ENCODE measurements at places on chromosomes 2 and 18.

DNA sequence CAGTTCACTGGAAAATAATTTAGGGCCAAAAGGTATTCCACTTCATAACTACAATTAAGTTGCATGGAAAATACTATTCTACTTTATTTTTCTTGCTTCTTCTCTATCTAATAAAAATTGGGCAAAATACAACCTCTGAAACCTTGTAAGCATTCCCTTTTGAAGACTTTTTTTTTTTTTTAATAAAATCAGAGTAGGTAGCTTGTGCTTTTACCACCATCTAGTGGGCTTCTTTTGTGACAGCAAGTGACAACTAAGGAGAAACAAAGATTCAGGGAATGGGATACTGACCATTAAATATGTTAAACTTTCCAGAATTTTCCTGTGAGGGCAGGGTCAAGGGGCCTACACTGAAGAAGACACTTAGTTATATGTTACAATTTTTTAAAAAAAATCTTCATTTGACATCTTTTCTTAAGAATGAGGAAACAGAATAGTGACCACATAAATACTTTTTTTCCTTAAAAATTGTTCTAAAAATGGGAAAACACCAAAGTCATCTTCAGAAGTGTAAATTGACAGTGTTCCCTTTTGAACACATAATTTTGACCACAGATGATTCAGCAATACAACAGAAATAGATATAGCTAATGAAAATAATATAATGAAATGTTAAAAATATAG lies 1183.2 kb upstream of the ACVR2A start:
- peak; percentile 36 for DNase-seq

DNA sequence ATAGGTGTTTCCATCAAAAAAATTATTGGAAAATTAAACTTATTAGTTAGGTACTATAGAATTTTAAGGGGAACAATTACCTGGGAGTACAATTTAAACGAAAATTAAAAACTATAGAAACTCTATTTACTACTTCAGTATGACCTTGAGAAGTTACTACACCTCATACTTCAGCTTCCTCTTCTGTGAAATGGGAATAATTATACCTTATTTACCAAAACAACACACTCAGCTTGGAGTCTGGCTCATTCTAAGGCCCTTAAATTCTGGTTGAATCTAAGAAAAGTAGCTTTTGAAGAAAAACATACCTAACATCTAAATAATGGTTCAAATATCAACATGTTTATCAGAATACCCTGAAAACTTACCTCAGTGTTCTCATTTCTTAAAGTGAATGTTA lies 2.7 kb downstream of the NABP1 start:
- DNase-seq = no peak

DNA sequence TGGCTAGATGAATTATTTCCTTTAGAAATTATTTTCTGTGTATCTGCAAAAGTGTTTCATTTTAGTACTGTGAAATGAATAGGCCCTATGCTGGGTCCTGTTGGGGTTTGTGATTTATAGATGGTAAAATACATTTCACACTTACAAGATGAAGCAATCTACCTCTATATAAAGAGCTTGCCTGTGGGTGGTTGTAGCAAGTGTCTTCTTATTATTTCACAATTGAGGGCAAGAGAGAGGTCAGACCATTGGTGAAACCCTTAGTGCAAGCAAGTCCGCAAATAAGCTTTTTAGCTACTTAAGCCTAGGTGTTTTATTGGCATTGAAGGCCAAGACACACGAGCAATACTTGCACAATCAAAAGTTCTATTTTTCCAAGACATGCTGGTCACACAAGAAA lies 153.1 kb downstream of the FMNL2 start:
- DNase-seq = no peak

DNA sequence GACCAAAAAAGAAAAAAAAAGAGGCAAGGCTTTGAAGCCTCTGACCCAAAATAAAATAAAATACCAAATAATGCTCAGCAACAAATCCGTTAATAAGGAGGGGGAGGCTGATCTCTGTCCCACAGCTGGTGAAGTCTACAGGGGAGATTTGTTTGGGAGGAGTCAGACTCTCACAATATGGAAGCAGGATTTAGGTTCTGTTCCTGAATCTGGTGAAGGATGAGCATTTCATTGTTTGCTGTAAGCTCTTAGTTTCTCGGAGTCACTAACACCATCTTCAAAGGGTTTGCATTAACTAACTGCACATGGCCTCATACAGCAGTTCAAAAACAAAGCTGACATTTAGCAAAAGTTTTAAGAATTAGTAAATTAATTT lies 339.4 kb upstream of the TNP1 start:
- DNase-seq = no peak

GRCh38 chr18:43635397-43635796 lies 358.1 kb upstream of the SYT4 start:
- no peak for DNase-seq

- DNase-seq = peak; percentile 89
Measured at GRCh38 chr18:31248783-31249521, 69.0 kb upstream of the DSG1 start.

DNA sequence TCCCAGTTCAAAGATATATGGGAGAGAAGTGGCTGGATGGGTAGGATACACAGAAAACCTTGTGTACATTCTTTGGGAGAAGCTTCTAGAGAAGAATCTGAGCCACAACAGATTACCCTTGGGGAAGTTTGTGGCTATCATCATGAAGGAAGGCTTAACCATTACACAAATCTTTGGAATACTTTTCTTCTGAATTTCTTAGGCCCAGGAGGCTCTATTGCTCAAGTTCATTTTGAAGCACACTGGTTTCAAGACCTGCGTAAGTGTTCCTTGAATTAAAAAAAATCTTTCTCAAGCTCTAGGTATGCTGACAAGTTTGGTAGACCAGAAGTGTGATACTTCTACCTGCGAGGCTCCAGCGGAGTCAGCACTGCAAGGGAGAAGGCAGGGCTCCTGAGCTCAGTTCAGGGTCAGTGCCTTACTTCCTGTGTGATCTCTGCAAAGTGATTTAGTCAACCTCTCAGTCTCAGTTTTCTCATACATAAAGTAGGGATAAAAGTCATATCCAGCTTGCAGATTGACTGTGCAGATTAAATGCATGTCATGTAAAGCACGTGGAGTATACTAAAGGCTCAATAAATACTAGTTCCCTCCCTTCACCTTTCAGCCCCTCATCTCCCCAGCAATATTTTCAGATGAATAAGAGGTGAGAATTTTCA lies 438.6 kb downstream of the DLGAP1 start:
- peak; percentile 15 for DNase-seq

DNA sequence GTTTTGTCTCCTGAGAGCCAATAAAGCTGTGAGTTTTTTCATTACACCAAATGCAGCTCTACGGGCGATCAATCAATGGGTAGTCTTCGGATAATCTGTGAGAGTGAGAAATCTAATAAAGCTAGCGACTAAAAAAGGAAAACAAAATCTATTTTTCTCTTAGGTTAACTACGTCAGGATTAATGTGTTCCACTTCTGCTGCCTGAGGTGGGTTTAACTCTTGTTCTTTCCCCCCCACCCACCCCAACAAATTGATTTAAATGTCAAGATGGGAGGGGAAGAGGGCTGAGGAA lies 63.0 kb upstream of the PSMD14 start:
- DNase-seq = no peak

DNA sequence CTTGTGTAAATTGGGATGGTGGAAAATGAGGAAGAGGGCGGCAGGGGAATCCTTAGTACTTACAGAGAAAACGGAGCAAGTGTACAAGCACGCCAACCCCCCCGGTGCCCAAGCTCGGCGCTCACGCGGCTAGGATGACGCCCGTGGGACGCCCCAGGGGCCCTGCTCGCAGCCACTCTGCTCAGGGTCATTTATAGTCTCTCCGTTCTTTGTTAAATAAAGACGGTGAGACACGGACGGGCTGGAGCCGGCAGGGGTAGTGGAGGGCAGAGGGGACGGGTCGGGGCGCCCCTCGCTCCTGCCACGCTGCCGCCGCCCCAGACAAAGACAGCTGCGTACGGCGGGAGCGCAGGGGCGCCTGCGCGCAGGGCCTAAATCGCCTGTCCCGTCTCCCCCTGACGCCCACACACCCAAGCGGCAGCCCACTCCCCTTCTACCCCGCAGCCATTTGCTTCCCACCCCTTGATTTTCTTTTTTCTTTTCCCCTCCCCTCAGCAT lies 37.8 kb downstream of the PCBP1 start:
- DNase-seq = no peak

DNA sequence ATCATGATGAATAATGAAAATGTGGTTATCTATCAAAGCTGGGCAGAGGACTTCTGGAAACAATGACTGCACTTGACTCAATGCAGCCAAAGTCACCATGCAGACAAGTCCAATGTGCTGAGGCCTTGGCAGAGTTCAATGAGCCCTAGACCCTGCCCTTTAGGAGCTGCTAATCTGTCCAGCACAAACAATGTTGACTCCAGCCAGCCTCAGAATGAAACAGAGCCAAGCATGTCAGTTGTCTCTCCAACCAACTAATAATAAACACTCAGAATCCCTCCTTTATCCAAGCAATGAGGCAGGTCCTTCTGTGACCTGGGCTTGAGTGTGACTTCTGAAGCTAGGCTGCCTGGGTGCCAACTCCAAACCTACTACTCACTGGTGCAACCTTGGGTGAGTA lies 270.6 kb downstream of the BCL11A start:
- DNase-seq = no peak

GRCh38 chr2:132902626-132903025 lies 232.6 kb upstream of the LYPD1 start:
- DNase-seq = no peak

DNA sequence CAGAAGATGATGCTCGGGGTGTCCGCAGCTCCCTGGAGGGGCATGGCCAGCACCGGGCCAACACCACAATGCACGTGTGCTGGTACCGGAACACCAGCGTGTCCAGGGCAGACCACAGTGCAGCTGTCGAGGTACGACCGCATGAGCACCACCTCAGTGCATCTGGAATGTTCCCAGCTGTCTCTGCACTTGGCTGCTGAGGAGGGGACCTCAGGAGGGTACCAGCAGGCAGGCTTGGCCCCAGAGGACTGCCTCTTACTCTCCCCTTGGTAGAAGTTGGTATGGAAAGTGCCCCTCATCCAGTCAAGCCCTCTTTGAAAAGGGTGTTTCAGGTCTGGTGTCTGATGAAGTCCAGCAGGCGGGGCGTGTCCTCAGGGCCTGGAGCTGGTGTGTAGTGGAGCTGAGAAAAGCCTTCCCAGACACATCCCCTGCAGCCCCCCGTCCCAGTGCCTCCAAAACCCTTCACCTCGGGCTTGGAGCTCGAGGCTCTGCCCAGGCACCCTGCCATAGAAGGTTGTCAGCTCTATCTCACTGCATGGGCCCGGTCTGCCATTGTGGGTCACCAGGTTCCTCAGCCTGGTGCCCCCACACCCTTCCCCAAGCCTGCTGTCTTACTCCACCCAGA lies 16.7 kb downstream of the STK25 start:
- no peak for DNase-seq

DNA sequence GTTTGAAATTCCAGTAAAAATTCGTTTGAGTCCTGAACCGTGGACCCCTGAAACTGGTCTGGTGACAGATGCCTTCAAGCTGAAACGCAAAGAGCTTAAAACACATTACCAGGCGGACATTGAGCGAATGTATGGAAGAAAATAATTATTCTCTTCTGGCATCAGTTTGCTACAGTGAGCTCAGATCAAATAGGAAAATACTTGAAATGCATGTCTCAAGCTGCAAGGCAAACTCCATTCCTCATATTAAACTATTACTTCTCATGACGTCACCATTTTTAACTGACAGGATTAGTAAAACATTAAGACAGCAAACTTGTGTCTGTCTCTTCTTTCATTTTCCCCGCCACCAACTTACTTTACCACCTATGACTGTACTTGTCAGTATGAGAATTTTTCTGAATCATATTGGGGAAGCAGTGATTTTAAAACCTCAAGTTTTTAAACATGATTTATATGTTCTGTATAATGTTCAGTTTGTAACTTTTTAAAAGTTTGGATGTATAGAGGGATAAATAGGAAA lies 80.7 kb downstream of the ACSL3 start:
- peak; percentile 39 for DNase-seq

DNA sequence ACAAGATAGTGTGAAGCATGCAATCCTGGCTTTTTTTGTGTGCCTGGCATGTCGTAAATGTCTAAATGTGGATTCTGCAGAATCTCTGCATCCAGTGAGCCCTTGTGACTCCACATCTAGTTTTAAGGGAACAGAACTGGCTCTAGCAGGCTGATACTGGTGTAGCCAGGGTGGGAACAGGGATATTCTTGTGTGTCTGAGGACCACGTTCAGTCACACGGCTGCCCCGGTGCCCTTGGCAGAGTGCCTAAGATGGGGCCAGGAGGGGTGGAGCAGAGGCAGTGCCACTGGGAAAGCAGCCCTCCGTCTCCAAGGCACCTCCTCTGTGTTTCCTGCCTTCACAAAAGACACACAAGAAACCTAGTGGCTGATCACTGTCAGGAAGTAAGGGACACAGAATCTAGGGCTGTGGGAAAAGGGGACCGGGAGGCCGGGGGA lies 91.5 kb upstream of the PARD3B start:
- no peak for DNase-seq

DNA sequence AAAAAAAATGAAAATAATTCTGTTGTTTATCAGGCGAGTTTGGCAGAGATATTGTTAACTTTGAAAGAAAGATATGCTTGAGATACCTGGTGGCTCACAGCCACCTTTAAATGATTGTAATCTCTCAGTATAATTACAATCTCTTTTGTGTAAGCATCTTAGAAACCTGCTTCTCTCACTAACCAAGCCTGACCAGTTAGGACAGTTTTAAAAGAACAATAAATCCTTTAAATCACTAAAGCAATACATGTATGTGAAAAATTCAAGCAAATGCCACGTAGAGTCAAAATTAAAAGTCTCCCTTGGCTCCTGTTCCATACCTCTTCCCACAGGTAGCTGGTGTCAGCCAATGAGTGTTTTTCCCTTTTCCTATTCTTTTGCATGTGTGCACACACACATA lies 15.7 kb upstream of the SGPP2 start:
- DNase-seq = no peak

- DNase-seq = no peak
Measured at GRCh38 chr18:47689371-47689770, 241.1 kb downstream of the SMAD2 start.

- DNase-seq = no peak
Measured at GRCh38 chr2:85183479-85183878, 50.3 kb downstream of the TCF7L1 start.

- peak; percentile 86 for DNase-seq
Measured at GRCh38 chr2:174026122-174026845, 61.1 kb upstream of the SP3 start.

GRCh38 chr2:41621095-41621494 lies 426.7 kb upstream of the PKDCC start:
- no peak for DNase-seq

GRCh38 chr2:56224316-56224715 lies 40.5 kb downstream of the CCDC85A start:
- no peak for DNase-seq

DNA sequence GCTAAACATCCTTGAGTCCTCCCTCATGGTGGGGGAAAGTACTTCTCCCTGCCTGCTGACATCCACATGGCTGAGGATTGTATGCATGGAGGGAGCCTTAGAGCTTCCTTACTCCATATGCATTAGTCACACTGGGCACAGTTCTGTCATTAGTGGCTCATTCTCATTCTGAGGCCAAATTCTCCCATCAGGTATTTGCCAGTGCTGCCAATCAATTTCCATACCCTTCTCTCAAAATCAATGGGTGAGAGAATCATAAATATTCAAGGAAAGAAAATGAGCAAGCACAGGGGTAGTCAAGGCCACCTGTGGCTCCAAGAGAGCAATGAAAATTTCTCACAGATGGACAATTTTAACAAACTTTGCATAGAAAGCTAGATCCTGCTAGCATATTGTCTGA lies 422.6 kb upstream of the SETBP1 start:
- DNase-seq = no peak
